ENCODE measurements at places on chromosomes 2 and 18.
A peak's percentile ranks its signal among the peaks of the same experiment; 100 is the strongest.

DNA sequence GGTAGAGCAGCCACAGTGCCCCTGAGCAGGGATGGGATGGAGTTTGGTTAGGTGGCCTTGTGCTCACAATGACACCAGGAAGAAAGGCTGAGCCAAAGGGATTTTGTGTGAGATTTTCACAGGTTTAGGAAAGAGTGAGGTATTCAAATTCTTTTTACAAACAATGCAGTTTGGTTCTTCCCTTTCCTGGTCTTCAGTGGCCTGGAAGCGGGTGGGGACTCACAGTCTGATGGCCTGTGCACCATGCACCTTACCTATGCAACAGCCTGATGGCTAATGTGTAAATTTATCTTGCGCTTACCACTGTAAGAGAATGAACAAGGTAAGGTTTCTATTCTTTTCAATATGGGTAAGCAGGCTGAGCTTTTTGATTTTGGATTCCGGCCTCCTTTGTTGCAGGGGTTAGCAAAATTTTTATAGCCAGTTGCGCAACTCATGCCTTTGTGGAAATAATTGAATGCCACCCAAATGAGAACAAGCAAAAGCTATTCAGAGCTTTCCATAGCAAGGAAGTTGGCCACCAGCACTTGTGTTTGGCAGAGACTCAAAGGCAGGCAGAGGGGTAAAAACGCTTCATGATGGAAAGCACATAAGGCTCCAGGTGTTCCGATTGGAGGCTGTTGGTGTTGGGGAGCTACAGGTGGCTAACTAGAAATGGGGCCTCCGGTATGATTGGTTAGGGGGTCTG, 23.8 kb upstream of the IL1R2 start:
- peak; percentile 52 for DNase-seq

- DNase-seq = no peak
Measured at GRCh38 chr18:75915941-75916623, 488.6 kb upstream of the SMIM21 start.

- DNase-seq = peak; percentile 54
Measured at GRCh38 chr2:98608962-98609604, 694 bp downstream of the UNC50 start.

DNA sequence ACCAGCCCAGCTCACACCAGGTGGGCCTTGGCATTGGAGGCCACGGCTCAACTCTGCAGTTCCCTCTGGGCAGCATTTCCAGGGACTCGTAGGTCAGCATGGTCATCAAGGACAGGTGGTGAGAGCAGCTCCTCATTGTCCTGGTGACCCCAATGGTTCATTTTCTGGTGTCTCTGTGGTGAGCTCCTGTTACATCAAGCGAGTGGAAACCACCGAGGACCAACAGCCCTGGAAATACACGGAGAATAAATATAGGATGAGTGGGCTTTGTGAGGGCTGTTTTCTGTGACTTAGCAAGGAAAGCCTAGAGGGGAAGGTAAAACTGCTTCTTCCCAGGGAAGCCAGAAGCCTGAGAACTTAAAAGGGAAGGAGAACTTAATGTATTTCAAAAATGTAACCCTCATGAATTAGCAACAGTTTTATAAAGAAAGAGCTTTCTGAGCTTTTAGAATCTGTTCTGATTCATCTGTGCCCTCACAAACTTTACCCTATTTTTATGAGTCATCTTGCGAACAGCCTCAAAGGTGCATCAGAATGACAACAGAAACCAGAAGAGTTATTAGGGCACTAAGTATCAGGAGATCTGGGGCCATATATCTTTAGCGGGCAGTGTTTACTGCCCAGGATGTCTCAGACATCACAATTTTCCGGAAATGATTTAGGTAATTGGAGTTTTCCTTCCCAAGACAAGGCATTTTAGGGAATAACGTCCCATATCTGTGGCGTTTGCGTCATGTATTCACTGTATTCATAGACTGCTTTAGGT, 18.7 kb downstream of the C2orf92 start:
- DNase-seq = no peak

GRCh38 chr2:27446057-27446456, 3.9 kb downstream of the KRTCAP3 start:
- DNase-seq = no peak

DNA sequence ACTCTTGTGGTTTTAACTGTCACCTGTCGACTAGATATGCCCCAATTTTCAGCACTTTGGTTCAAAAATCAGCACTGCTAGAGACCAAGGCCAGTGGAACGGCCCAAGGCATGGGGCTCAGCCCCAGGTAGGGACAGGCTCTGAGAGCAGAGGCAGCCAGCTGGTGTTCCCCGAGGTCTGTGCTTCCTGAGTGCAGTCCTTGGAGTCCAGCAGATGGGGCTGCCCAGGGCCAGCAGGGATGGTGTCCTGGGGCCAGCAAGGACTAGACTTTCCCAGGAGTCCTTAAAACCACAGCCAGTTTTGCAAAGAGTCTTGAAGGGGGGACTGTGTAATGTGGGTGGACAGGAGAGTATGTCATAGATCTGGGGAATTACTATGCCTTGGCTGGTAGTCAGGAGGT, 56.3 kb downstream of the POMC start:
- peak; percentile 23 for DNase-seq

GRCh38 chr2:207241198-207241597, 75.5 kb upstream of the KLF7 start:
- DNase-seq = peak; percentile 73

- DNase-seq = peak; percentile 64
Measured at GRCh38 chr2:160429248-160430000, 64.2 kb downstream of the RBMS1 start.

- DNase-seq = no peak
Measured at GRCh38 chr18:23981369-23981980, 33.1 kb upstream of the TTC39C start.
